ENCODE measurements at places on chromosomes 11 and 22.

DNA sequence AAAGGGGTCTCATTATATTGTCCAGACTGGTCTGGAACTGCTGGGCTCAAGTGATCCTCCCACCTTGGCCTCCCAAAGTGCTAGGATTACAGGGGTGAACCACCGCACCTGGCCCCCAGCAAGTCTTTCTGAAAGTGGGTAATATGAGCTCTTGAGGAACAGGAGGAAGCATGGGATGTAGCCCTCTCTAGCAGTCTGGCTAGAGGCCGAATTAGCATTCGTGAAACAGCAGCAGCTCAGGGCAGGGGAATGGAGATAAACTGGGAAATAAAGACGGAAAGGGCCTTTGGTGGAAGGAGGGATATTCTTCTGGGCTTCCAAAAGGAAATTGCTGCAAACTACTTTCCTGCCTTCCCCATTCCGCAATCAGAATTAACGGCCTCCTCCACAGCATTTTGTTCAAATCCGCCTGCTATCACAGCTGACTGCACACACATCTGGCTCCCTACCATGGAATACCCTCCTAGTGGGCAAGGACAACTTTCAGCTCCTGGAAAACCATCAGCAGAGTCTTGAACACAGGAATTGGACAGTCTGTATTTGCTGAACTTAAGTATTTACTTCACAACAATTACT lies 44.3 kb downstream of the MICAL3 start:
- no peak for DNase-seq

GRCh38 chr11:126754591-126755426 lies 245.8 kb downstream of the KIRREL3 start:
- no peak for DNase-seq

DNA sequence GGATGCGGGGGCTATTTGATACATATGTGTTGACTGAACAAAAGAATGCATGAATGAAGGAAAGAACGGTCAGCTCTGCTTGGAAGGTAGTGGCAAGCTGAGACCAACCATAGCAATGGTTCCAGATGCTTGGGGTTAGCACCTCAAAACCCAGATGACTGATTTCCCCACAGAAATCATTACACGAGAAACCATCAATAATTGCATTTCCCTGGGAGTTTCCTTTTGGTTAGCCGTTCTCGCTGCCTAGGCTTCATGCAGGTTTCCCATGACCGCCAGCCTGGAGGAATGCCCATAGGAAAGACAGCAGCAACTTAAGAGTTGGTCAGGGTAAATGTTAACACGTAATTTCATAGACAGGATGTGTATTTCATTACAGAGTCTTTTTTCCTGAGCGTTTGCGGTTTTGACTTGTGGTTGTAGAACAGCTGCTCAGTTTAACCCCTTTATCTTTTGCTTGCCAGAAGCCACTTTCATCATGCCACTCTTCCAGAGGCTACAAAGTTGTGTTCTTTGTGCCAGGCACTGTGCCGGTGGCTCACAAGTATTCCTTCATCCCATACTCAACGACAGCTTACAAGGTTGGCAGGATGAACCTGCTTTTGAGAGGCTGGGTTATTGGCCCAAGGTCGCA lies 2.8 kb downstream of the IL17RA start:
- peak; percentile 49 for DNase-seq

GRCh38 chr11:59191890-59192289 lies 20.0 kb downstream of the DTX4 start:
- no peak for DNase-seq

GRCh38 chr11:99268886-99269285 lies 248.1 kb downstream of the CNTN5 start:
- no peak for DNase-seq

DNA sequence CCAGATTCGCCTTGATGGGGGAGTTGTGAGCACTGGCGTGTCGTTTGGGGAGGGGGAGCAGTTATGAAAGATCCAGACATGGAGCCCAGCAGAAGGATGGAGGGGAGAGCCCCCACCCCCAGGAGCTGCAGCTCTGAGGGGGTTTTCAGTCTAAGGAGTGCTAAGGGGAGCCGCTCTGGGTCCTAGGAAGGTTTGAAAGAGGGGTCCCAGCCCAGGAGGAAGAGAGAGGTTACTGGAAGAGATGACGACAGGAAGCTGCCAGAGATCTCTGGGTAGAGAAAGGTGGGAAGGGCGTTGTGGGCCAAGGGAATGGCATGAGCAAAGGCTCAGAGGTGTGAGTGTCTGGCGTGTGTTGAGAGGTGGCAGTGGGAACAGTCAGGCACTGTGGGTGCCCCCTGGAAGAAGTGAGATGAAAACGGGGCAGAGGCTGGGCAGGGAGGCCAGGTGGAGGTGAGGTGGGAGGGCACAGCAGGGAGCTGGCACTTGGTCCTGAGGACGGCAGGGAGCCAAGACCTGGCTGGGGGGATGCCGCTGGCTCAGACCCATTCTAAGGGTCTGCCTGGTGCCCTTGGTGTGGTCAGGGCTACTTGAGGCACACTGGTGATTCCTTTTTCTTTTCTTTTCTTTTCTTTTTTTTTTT lies 1.8 kb downstream of the MGAT3 start:
- no peak for DNase-seq

- peak; percentile 82 for DNase-seq
Measured at GRCh38 chr11:2929531-2929949, 320 bp upstream of the PHLDA2 start.

DNA sequence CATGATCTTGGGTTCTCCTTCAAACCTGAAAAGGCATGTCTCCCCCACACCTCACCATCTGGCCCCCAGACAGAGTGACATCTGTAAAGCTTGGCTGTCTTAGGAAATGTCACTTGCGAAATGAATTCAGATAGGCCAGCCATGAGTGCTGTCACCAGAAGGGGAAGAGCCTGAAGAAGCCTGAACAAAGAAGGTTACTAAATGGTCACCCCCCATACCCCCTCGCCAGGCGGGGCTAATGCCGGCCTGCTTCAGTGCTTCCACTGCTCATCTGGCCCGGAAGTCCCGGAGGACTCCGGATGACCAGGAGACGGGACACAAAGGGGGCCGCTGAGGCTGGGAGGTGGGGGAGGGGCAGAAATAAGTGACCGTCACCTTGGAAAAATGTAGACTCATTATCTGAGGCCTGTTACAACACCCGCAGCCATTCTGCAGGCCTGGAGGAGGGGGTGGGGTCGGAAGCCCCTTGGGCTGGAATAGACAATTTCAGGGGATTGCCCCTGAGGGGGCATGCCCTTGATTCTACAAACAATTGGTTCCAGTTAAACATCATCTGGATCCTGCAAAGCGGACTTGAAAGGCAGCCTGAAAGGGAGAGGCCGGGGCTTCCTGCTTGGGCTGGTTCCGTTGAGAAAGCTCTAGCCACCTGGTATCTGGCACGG lies 43.2 kb downstream of the NAT10 start:
- DNase-seq, result no peak

- peak; percentile 96 for DNase-seq
Measured at GRCh38 chr11:695538-696248, at the start of gene TMEM80. TSS of gene TMEM80 (plus strand) at chr11:695816. CDS start at chr11:695828, 12 bp downstream.

GRCh38 chr11:96207459-96208449 lies 135.2 kb downstream of the MAML2 start:
- peak; percentile 66 for DNase-seq

DNA sequence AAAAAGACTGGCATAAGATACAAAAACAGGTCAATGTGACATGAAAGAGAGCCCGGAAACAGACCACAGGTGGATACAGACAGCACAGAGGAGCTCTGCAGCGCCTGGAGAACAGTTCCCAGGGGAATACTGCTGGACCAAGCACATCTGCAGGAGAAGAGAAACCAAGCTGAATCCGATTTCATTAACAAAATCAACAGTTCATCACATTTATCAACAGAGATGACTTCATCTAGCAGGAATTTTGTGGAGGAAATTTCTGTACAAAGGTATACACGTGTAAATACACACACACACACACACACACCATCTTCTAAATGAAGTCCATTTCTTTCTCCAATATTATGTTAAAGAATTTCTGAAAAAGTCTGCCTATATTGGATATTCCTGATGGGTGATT lies 17.1 kb downstream of the YPEL1 start:
- no peak for DNase-seq

GRCh38 chr11:130103296-130103814 lies 33.7 kb downstream of the APLP2 start:
- DNase-seq, result peak; percentile 100

DNA sequence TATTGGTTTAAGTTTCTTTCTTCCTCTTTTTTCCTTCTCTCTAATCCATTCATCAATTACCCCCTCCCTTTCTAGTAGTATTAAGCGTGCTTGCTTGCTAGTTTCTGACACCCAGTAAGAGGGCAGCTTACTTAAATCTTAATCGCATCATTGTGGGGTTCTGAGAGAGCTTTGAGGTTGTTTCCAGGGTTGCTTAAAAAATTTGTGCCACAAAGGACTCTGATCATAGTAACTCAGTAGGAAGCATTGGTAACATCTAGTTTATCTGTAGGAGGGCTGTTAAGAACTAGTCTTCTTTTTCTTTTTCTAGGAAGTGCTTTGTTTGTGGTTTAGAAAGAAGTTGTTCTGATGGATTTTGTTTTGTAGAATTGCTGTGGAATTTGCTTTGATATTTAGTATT lies 45.3 kb downstream of the TMEM135 start:
- no peak for DNase-seq

DNA sequence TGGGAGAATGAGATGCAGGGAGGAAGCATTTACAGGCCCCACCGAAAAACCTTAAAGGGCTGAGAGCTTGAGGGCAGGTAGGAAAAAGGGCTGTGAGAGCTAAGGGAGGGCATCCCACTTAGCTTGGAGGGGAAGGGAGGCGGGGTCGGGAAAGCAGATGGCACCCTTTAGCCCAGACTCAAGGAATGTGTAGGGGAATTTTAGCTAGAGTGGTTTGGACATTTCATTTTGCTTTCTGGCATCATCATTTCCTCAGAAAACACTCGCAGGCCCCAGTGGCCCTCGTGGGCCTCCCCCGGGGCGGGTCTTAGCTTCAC lies 846 bp upstream of the STIM1 start:
- no peak for DNase-seq

- no peak for DNase-seq
Measured at GRCh38 chr11:130819625-130820024, 96.7 kb downstream of the SNX19 start.

GRCh38 chr22:17789379-17790200 lies 15.3 kb upstream of the BID start:
- DNase-seq, result no peak

- DNase-seq, result no peak
Measured at GRCh38 chr22:36387709-36387958, 133 bp downstream of the MYH9 start.

DNA sequence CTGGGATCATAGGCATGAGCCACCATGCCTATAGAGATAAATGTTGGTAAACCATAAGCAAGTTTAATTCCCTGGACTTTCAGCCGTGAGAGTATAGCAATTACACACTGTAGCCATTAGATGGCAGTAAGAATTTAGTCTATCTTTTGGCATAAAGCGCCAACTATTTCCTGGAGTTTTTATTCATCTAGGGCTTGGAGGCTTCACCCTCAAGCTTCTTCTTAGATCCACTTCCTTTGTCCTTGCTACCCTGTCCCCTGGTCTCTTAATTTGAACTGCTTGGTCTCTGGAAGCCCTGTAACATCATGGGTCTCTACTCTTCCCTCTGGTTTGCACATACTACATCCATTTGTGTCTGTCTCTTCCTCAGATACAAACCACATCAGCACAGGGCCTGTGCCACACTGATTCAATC lies 38.2 kb downstream of the OR10A6 start:
- peak; percentile 85 for DNase-seq

- peak; percentile 80 for DNase-seq
Measured at GRCh38 chr22:26709617-26710390, 52.4 kb downstream of the MIAT start.

DNA sequence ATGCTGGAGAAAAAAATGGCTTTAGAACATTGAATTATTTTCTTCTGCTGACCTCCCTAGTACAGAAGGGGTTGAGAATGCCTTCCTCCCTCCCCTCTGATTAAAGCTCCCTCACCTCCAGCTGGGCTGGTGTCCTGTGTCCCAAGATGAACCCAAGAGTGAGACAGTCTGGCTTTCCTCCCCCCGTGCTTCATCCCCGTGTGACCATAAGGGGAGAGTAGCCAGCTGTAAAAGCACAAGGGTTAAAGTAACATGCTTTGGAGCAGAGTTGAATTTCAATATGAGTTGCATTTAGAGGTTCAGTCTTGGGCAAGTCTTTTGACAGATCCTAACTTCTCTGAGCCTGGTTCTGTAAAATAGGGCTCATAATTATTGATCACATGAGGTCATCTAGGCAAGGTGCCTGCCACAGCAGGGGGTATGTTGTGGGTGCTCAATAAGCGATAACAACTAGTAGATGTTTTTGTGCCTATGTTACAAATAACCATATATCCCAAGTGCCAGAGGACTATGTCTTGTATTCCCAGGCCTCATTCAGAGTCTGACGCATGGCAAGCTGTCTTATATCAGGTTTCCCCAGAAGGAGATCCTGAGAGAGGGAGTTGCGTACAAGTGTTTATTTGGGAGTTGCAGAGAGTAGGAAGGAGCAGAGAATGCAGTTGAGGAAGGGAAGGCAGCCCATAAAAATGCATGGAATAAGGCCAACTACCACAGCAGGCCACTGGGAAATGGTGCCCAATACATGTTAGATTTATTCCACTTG lies 4.1 kb downstream of the PRG2 start:
- no peak for DNase-seq

GRCh38 chr22:22949953-22950352 lies 62.3 kb downstream of the IGLL5 start:
- no peak for DNase-seq

- DNase-seq, result no peak
Measured at GRCh38 chr11:86182976-86183584, 61.5 kb upstream of the EED start.

GRCh38 chr11:118870396-118871343 lies 13.0 kb upstream of the CXCR5 start:
- DNase-seq, result peak; percentile 22

DNA sequence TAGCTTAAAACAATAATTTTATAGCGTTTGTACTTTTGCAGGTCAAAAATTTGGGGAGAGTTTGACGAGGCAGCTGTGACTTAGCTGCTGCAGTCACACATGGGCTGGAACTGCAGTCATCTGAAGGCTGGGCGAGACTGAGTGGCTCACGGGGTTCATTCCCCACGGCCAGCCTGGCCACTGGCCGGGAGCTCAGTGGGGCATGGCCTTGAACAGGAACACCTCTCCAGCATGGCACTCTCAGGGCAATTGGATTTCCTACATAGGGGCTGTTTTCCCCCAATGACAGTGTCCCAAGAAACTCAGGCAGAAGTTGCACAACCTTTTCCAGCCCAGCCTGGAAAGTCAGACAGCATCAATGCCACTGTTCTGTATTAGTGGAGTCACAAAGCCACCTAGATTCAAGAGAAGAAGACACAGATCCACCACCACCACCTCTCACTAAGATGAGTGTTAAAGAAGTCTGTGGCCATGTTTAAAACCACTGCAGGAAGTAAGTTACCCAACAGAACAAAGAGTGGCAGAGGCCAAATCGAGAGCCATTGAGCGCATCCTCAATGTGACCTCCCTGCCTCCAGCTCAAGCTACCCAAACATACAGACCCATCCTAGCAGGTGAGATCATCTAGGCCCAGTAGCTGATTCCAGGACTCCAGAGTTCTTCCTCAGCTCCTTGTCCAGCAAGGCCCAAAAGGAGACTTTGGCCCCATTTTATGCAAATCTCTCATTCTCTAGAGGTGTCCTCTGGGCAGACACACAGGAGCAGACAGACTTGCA lies 618.7 kb upstream of the CADM1 start:
- DNase-seq, result no peak

Measured in HCEC 1CT (cell line).